GM23248 (cell line): ENCODE measurements at places on chromosomes 4 and X. TPM values are rescaled to one million over a fixed set of nuclear protein-coding genes. Genes with fewer than 3 reads are reported as not detected.

DNA sequence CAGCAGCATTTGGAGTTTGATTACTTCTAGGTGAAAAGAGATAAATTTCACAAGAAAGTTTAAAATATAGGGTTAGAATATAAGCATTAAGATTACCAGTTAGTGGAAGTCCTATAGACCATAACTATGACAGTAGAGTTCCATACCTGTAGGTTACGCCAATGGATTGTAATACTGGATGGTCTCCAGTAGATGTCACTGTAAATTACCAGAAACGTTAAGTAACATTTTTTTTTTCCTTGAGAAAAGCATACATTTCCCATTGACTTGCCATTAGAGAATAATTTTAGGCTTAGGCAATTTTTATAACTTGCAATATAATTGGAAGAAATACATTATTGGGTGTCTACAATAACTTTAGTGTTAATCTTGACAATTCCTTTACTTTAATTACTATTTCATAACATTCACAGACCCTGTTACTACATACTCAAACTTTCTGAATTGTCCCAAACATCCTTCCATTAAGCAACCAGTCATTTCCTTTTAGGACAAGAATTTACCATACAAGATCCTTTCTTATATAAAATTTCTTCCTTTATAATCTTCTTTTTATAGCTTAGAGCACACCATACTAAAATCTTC lies 304.1 kb upstream of the TECRL start:
- DNase-seq: peak; percentile 23
- no peak overlapping the region for H3K4me3 ChIP-seq
- H3K27ac ChIP-seq: no peak overlapping the region

DNA sequence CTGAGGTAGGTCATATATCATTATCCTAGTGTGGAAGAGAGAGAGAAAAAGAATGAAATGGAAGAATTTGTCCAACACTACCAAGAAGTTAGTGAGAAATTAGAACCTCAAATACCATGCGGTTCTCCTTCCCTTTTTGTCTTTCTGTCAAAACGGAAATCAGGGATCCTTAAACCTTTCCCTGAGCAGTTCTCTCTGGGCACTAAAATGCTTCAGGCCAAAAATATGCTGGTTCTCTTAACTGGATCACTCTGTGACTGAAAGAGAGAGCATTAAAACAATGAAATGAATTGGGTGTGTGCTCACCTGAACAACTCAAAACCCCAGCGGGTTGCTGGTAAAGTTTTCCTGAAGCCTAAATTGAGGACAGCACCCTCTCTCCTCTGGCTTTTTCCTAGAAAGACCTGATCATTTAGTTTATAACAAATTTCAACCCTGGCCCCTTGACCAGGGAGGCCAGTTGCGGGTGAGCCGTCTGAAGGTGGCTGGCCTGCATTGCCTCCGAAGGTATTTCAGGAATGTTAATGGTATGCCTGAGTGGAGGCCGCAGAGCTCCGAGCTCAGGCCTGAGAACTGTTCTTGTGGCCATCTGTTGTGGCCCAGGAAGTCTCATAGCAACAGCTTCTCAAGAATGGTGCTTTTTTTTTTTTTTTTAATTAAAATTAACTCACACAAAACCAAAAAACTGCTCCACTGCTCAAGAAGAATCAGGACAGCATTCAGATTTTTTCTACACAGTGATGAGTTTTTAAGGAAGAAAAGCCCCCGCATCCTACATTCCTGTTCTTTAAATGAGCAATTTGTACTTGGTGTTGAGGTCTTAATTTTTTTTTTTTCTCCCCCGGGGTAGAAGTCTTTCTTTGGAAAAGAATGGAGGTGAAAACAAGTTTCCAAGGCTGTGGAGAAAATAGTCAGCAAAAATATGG lies 155.1 kb downstream of the SHROOM3 start:
- H3K36me3 ChIP-seq: no peaks in the 10 kb centered on the region
- no peaks in the 10 kb centered on the region for H3K27me3 ChIP-seq
- peaks cover 35% of the 10 kb centered on the region for H3K4me1 ChIP-seq
- H3K4me3 ChIP-seq: peak overlapping the region; percentile 25

- H3K27me3 ChIP-seq: no peaks in the 10 kb centered on the region
- H3K36me3 ChIP-seq: no peaks in the 10 kb centered on the region
- no peak for DNase-seq
- no peak overlapping the region for H3K4me3 ChIP-seq
- H3K27ac ChIP-seq: no peak overlapping the region
- no peaks in the 10 kb centered on the region for H3K4me1 ChIP-seq
These were observed 261.4 kb upstream of the TECRL start for GRCh38 chr4:64670647-64671046.

- no peaks in the 10 kb centered on the region for H3K4me1 ChIP-seq
- no peak overlapping the region for H3K4me3 ChIP-seq
- peaks cover 44% of the 10 kb centered on the region; the same call in 1 of the 2 replicates for H3K36me3 ChIP-seq
- H3K27me3 ChIP-seq: no peaks in the 10 kb centered on the region
These were observed 5.3 kb downstream of the CLDN22 start for GRCh38 chr4:183314806-183315205.

DNA sequence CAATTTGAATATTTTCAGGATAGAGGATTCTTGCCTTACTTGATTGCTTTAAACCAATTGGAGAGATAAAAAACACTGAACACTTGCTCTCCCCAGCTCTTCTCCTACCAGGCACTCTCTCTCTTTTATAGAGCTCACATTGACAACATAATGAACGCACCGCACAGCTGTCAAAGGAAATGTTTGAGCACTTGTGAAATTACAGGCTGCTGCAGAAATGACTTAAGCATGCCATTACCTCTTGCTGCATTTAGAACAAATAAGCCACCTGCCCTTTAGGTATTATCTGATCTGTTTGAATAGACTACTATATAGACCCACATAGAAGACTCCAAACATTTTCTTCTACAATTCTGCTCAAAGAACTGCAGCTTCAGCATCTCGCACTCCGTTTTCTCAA lies 227.7 kb downstream of the C4orf33 start:
- no peaks in the 10 kb centered on the region for H3K36me3 ChIP-seq
- no peak overlapping the region for H3K27ac ChIP-seq
- no peaks in the 10 kb centered on the region for H3K4me1 ChIP-seq
- H3K27me3 ChIP-seq: no peaks in the 10 kb centered on the region; the same call in 1 of the 2 replicates
- H3K4me3 ChIP-seq: no peak overlapping the region

MAB21L2 gene
- total RNA-seq: not detected in 2 replicates

PRMT9 gene
- total RNA-seq: 6.4 and 8.6 TPM in 2 replicates

MEPE gene
- total RNA-seq: not detected in 2 replicates

MAGEC2 gene
- not detected in 2 replicates for total RNA-seq

DNAAF6 gene
- total RNA-seq: not detected in 2 replicates

HSFX2 gene
- 0.43 TPM in 1 of 2 replicates, not detected in the other for total RNA-seq

MND1 gene
- total RNA-seq: 1.2 and 4.2 TPM in 2 replicates

SATL1 gene
- not detected in 2 replicates for total RNA-seq

LARP7 gene
- total RNA-seq: 22.8 and 28.3 TPM in 2 replicates
